ENCODE measurements at places on chromosomes 3 and 15.

DNA sequence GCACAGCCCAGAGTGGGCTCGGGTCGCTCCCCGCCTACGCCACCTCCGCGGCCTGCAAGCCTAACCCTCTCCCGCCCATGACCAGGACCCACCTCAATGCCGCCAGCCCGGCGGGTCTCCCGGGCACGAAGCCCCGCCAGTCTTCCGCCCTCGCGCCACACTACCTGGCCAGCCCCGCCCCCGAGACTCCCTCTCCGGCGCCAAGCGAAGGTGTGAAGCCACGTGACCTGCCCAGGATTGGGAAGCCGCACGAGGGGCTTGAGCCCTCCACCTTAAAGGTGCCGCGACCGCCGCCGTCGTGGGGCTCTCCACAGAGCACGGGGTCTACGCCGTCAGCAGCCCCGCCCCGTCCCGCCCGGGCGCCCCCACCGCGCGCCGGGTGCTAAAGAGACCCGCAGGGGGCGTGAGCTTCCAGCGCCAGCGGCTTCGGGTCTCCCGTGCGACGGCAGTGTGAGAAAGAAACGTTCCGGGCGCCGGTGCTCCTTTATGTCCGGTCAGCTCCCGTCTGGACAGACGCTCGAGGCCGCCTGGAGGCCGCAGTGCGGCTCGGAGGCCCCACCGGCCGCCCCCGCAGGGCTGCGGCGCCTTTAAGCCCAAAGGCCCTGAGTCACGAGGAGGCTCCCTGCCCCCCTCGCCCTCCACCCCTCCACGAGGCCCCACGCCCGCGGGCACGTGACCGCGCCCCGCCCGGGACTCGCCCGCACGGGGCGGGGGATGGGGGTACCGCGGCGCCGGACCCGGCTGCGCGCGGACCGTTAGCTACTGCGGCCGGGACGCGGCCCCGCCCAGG is at the start of gene CPEB1:
TSS of gene CPEB1 (minus strand) at position 319 of the 790 bp plus-strand sequence. CDS start 18,904 bp downstream, outside the sequence.
- peak; percentile 89 for DNase-seq

GRCh38 chr3:37502621-37503020 is 328.2 kb upstream of the LRRFIP2 start:
- DNase-seq: no peak

GRCh38 chr3:112371569-112371968 is 38.6 kb downstream of the CD200 start:
- no peak for DNase-seq

DNA sequence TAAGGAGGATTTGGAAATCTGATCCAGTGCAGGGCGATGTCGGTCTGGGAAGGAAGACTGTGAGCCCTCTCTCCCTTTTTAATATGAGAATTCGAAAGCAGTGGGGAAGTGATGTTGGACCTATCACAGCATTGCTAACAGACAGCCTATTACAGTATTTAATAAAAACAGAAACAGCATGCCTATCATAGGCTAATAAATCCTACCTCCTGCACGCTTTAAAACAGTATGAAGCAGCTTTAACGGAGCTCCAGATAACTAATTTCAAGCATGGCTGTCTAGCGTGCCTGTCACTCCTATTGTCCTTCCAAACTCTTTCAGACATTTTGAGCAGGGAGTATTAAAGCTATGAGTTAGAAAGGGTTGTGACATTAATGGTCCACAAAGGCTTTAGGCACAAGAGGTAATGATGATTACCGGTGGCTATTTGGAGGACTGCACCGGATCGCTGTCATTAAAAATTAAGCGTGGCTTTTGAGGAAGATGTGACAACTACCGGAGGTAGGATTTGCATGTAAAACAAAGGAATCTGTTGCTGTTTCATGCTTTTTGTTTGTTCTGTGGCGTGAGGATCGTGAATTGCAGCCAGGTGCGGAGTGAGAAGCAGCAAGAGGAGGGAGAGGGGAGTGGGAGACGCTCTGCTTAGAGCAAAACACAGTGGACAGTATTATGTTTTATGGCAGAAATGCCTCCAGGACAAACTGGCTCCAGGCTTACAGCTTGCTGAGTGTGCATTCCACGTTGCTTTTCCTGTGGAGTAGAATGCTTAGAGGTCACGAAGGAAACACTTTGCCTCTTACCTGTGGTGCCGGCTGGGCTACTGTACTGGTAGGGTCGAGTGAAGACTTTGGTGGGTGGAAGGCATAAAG is at the start of gene KCNMB2:
TSS of gene KCNMB2 (plus strand) at position 226 of the 869 bp plus-strand sequence.
- DNase-seq: no peak

- DNase-seq: peak; percentile 81
Measured at GRCh38 chr3:12986986-12987385, 86.2 kb downstream of the IQSEC1 start.

- peak; percentile 33 for DNase-seq
Measured at GRCh38 chr15:99105514-99106341, 848 bp downstream of the SYNM start.

All from D721Med (cell line).